ENCODE measurements at places on chromosomes 1 and 21. TPM values are rescaled to one million over a fixed set of nuclear protein-coding genes. Genes with fewer than 3 reads are reported as not detected.

KCNAB2 gene
- total RNA-seq: 177 TPM

MPZ gene
- total RNA-seq: 10.8 TPM

BGLAP gene
- 6.4 TPM for total RNA-seq

ERICH3 gene
- not detected for total RNA-seq

KCNJ15 gene
- total RNA-seq: 0.16 TPM

SYCP1 gene
- total RNA-seq: not detected

RAB7B gene
- total RNA-seq: 0.76 TPM

GBP5 gene
- total RNA-seq: 31.8 TPM

TINAGL1 gene
- not detected for total RNA-seq

MAEL gene
- not detected for total RNA-seq
